ENCODE measurements at places on chromosomes 2 and 18.

GRCh38 chr18:30748541-30748940, 294.0 kb downstream of the DSC3 start:
- no peak for DNase-seq

DNA sequence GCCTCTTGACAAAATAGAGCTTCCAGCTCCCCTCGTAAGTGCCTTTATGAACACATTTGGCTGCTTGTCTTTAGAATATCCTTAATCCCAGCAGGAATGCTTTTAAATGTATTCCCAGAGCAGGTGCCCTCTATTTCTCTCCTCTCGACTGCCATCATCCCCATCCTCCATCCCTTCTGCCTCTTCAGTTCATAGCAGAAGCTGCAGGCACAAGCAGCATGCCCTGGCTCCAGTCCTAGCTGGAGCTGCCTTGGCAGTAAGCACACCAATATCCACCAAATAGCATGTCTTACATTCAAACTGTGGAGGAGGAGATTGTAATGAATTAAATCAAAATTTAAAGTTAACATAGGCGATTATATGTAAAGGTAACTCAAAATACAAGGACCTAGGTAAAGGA, 891.3 kb upstream of the SLC39A10 start:
- DNase-seq, result no peak

DNA sequence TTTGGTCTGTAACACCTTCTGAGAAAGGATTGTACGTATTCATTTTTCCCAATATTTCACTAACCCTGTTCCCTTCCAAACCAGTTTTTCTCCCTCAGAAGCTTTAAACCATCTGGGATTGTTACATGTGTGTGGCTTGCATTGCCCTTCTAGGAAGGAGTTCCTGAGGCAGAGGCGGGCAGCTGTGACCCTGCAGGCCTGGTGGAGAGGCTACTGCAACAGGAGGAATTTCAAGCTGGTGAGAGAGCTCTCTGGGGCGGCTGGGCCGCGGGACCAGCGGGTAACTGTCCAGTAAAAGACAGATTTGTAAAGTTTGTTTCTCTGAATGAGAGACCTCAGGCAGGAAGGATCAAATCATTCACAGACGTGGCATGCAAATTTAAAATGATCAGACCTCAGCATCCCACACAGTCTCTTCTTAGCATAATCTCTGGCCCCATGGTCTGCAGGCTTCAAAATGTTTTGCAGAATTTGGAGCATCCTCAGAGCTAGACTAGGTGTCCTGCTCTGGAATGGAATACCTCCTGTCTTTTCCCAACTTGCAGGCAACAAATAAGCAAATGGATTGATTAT, 40.2 kb upstream of the GPR17 start:
- no peak for DNase-seq

- DNase-seq, result no peak
Observed at GRCh38 chr2:23745726-23746105, 181.2 kb downstream of the ATAD2B start.

DNA sequence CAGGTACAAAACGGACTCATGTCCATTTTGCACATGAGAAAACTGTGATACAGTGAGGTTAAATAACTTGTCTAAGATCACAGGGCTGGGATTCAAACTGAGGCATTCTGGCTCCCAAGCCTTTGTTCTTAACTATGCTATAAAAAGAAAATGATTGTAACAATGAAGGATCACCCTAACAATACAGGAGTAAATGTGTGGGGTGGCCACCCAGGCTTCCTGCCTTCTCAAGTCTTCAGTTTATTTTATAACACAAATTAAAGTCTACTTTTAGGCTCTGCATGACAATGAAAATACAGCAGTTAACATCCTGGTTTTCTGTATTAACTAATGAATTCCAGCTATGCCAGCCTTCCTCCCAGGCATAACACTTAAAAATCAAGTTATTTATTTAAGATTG, 7.6 kb downstream of the WDFY1 start:
- no peak for DNase-seq

DNA sequence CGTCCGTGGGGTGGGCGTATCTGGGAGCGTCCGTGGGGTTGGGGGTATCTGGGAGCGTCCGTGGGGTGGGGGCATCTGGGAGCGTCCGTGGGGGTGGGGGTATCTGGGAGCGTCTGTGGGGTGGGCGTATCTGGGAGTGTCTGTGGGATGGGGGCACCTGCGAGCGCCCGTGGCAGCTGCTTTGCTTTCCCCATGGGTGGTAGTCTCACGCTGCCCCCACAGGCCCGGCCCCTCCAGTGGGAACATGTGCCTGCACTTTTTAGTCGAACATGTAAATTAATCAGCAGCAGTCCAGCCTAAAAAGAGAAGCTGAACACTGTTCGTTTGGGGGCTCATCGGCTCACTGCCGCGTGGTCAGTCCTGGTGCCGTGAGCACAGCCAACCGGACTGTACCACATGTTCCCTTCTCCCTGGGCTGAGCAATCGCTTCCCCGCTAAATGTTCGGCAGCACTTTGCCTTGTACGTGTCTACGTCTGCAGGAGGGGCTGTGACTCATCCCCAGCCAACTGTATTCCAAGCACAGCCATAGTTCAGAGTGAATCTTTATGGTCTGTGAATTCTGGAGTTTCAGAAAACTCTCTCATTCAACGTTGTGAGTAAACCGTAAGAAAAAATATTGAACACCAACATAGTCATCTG, 271.5 kb downstream of the AGAP1 start:
- DNase-seq, result peak; percentile 30

GRCh38 chr2:67752969-67753368, 309.8 kb downstream of the C1D start:
- DNase-seq, result no peak

DNA sequence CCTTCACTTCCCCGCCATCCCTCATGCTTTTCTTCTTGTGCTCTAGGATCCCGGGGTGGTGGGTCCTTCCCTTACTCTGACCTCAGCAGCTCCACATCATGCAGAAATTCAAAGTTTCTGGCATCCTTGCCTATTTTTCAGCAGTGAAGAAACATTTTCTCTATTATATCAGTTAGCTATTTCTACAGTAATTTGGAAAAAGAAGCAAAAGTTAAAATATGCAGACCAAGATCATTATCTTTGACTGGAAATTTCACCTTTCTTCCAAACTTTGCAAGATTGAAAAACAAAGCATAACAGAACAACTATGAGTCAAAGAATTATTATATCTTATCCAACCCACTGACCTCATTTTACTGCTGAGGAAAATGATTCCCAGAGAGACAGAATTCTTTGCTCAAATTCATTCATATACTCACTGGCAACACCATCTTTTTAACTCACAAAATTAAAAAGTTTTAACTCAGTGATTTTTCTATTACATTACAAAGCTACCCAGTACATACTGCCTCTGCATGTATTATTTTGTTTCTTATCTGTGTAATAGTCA, 40.5 kb downstream of the ANTXR1 start:
- no peak for DNase-seq

GRCh38 chr2:109174626-109175349, 45.8 kb downstream of the SH3RF3 start:
- no peak for DNase-seq

- no peak for DNase-seq
Observed at GRCh38 chr2:11762799-11763461, 16.5 kb downstream of the LPIN1 start.

GRCh38 chr2:96596596-96596995, 41.5 kb downstream of the KANSL3 start:
- no peak for DNase-seq

- DNase-seq, result no peak
Observed at GRCh38 chr2:65630643-65631042, 198.2 kb upstream of the SPRED2 start.

GRCh38 chr18:379681-380330, 112.0 kb upstream of the THOC1 start:
- no peak for DNase-seq

- no peak for DNase-seq
Observed at GRCh38 chr18:69843015-69843414, 104.7 kb downstream of the CD226 start.

- DNase-seq, result no peak
Observed at GRCh38 chr2:48337871-48338270, 192.1 kb upstream of the STON1 start.

GRCh38 chr2:39490586-39490985, 53.5 kb upstream of the MAP4K3 start:
- no peak for DNase-seq

DNA sequence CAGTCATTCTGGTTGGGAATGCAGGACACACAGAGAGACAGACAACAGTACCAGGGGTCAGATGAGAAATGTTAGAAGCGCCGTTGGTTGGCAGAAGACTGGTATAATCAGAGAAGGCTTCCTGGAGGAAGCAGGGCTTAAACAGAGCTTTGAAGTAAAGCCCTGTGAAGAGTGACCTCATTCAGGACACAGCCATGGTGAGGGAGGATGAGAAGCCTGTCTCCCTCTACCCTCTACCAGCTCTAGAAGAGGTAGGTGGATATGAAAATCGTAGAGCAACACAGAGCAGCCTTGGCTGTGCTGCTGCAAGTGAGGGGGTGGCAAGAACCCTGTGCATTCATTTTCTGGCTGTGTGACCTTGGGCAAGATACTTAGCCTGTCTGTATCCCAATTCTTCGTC, 14.2 kb downstream of the TET3 start:
- no peak for DNase-seq

DNA sequence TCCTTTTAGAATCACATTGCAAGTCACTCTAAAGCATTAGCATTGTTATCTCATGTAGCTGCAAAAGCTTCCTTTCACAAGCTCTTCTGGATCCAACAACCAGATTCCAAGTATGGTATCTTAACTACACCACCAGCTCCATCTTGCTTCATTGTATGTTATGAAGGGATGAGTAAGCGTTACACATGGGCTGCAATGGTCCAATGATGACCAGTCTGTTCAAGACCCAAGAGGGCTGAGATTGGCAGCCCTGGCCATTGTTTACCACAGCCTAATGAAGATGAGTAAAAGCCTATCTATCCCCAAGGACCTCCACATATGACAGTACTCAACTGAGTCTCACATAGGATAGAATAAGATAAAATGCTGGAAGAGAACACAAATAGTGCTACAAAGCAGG, 6.3 kb downstream of the CFLAR start:
- DNase-seq, result no peak

DNA sequence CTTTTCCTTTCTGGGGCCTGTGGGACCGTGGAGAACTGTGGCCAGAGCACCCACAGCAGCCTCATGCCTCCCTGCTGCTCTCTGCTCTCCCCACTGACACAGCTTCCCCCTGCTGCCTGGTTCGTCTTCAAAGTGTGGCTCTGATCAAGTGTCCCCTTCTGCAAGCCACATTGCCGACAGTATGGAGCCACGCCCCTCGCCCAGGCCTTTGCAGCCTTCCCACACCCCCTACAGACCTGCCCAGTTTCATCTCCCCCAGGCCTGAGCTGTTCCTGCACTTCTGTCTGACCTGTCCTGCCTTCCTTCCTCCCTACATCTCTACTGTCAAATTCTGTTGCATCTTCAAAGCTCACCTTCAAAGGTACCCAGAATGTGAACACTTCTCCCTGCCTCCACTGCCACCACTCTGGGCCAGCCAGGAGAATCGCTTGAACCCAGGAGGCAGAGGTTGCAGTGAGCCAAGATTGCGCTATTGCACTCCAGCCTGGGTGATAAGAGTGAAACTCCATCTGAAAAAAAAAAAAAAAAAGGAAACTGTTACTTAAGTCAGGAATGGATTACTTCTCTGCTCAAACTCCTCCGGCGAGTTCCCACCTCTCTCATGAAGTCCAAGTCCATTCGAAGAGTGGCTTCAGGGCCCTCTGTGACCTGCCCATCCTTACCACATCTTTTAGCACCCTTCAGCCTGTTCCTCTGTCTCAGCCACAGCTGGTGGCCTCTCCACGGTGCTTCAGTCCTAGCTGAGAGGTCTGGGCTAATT, 29.0 kb upstream of the CATIP start:
- DNase-seq, result no peak

DNA sequence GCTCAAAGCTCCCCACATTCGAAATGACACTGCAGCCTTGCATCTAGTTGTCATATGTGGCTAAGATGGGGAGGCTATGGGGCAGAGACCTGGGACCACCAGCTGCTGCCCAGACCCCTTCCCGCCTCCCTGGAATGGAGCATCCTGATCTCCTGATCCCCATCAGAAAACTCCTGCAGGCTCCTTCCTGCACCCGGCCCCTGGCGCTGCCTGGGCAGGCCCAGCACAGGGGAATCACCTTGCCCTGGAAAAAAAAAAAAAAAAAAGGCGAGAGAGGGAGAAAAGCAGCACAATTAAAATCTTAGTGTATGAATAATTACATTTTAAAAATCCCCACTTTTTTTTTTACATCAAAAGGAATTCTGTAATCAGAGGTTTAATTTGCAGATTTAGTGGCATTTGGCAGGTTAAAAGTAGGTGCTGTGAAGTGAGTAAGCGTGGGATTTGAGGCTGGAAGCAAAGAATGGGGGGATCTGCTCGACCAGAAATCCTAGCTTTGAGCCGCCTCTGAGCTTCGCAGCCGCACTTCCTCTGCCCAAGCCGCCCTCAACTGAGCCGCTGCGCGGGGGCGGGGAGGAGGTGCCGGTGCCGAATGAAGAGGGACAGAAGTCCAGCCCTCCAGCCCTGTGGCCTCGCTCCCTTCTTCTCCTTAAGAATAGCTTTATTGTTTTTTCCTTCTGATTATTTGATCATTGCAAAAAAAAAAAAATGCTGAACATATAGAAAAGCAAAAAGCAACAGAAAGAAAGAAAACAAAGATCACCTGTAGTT, 30.0 kb downstream of the THNSL2 start:
- DNase-seq, result peak; percentile 69

DNA sequence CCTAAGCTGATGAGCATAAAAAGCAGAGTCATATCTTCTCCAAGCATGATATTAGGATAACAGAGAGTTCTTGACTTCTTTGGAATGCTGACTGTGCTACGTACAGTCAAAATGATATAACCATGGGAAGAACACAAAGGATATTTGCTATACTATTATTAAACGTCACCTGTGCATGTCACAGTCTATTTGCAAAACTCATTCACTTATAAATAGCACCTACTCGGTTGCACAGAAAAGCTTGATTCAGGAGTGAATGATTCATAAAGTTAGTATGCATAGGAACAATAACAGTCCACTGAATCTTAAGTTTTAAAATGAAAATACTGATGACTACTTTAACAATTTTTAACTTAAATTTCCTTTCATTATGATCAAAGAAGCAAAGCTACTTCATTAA, 83.3 kb downstream of the SP3 start:
- DNase-seq, result no peak

DNA sequence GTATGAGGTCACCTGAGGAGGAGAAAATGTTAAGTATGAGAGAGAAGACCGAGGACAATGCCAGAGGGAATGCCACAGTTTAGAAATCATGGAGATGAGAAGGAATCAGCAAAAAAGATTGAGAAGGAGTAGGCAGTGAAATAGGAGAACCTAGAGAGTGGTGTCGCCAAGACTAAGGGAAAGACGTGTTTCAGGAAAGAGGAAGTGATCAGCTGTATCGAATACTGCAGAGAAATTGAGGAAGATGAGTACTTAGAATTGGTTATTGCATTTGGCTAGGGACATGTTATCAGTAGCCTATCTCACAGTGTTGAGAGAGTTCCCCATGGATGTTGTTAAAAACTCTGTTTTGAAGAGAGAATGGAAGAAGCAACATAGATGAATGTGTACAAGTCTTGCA, 112.3 kb downstream of the GALNT1 start:
- no peak for DNase-seq

DNA sequence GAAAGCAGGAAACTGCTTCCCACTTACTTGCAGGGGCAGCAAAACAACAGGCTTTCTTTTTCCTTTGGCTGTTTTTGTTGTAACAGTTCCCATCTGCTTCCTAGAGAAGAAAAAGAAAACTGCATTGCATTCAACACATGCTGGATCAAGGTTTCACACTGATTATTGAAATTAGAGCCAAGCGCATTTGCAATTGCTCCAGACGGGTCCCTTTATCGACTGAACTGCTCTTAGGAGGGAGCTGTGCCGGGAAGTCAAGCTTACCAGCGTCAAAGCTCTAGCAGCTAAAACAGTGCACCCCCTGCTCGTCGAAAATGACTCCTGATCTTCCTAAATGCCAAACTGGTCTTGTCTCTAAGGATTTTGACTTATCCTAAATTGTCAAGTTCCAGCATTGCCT, 164.0 kb upstream of the SESTD1 start:
- no peak for DNase-seq
